ENCODE measurements at places on chromosomes 7 and 10.

- no peak overlapping the region for H3K4me3 ChIP-seq
- H3K36me3 ChIP-seq = no peaks in the 10 kb centered on the region
These were observed 33.0 kb downstream of the ANKRD16 start for GRCh38 chr10:5856701-5857004.

DNA sequence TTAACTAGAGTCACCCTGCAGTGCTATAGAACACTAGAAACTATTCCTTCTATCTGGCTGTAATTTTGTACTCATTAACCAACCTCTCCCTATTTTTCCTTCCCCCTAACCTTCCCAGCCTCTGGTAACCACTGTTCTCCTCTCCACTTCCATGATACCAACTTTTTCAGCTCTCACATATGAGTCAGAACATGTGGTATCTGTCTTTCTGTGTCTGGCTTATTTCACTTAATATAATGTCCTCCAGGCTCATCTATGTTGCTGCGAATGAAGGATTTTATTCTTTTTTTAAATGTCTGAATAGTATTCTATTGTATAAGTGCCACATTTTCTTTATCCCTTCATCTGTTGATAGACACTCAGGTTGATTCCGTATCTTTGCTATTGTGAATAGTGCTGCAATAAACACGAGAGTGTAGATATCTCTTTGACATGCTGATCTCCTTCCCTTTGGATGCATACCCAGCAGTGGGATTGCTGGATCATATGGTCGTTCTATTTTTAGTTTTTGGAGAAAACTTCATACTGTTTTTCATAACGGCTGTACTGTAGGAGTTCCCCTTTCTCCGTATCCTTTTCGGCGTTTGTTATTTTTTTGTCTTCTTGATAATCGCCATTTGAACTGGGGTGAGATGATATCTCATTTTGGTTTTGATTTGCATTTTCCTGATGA lies 101.4 kb downstream of the FAM107B start:
- H3K4me3 ChIP-seq = no peak overlapping the region
- H3K36me3 ChIP-seq = no peaks in the 10 kb centered on the region
- H3K27ac ChIP-seq = no peak overlapping the region
- H3K27me3 ChIP-seq = no peaks in the 10 kb centered on the region

DNA sequence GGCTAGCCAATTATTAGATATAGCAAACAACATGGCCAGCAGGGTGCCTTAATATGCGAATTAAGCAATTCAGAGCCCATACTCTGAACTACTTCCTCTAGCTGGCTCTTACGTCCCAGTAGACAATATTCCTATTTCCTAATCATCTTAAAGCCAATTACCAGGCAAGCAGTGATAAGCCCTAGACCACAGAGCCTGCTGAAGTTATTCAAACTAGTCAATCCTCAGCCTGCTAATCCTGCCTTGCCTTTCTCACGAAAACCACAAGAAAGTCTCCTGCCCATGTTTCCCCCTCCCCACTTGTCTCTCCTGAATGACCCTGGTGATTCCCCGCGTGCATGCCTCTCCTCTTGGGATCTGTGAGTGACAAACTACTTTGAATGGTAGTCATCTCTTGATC lies 86.8 kb upstream of the CACNA2D1 start:
- no peak overlapping the region for H3K4me3 ChIP-seq
- no peak for DNase-seq
- H3K27ac ChIP-seq = no peak overlapping the region

GRCh38 chr10:99595236-99595635 lies 25.0 kb downstream of the SLC25A28 start:
- DNase-seq = no peak
- H3K36me3 ChIP-seq = no peaks in the 10 kb centered on the region
- H3K4me3 ChIP-seq = no peak overlapping the region

DNA sequence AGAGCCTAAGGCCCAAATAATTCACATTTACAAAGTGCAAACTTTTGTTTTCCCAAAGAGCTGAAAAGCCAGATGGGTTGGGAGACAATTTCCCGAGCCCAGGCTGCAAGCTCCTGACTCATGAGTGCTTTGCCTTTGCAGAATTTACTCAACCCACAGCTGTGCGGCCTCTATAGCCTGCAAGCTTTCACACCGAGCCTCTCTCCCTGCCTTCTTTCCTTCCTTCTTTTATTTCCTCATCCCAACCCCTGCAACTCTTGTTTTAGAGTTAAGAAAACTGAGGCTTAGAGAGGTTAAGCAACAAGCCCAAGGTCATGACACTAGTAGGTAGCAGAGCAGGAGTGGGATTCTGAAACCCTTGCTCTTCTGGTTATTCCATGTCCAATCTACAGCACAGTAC lies 203.0 kb upstream of the GPR26 start:
- no peaks in the 10 kb centered on the region for H3K27me3 ChIP-seq
- no peaks in the 10 kb centered on the region for H3K36me3 ChIP-seq

- peaks cover 2% of the 10 kb centered on the region for H3K36me3 ChIP-seq
- H3K4me3 ChIP-seq = peak overlapping the region; percentile 77
- peaks cover 10% of the 10 kb centered on the region for H3K4me1 ChIP-seq
- peak overlapping the region; percentile 4 for H3K27ac ChIP-seq
- no peak for DNase-seq
These were observed 589 bp downstream of the ZNF488 start for GRCh38 chr10:47383261-47384147.

- H3K4me1 ChIP-seq = no peaks in the 10 kb centered on the region
- H3K36me3 ChIP-seq = no peaks in the 10 kb centered on the region
- no peak overlapping the region for H3K27ac ChIP-seq
- DNase-seq = no peak
These were observed 64.6 kb upstream of the PCBD1 start for GRCh38 chr10:70952921-70953320.

DNA sequence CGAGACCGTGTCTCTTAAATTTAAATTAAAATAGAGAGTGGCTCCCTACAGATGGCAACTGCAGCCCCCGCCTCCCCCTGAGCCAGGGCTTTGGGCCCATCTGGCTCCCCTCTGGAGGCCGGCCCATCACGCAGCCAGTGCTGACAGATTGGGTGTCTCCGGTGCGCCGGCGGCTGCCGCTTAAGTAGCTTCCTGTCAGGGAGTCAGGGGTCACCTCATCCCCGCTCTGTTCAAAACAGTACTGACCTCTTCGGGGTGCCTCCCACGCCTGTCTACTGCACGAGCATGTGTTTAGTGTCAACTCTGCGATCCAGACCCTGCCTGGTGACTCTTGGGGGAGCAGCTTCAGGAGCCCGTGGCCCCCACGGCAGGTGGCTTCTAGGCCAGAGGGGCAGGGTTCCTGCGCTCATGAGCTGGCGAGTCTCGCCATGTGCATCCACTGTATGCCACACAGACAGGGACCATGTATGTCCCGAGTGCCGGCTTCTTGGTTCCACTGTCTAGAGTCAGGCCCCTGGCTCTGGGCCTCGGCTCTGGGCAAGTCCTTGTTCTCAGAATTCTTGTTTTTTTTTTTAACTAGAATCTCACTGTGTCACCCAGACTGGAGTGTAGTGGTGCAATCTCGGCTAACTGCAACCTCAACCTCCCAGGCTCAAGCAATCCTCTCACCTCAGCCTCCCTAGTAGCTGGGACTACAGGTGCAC lies 36.1 kb downstream of the KCTD7 start:
- no peak for DNase-seq
- peaks cover 9% of the 10 kb centered on the region for H3K36me3 ChIP-seq
- H3K27ac ChIP-seq = no peak overlapping the region
- no peak overlapping the region for H3K4me3 ChIP-seq
- peaks cover 6% of the 10 kb centered on the region for H3K4me1 ChIP-seq

GRCh38 chr10:7159928-7160327 lies 250.9 kb downstream of the SFMBT2 start:
- no peak overlapping the region for H3K4me3 ChIP-seq
- H3K27ac ChIP-seq = no peak overlapping the region
- H3K4me1 ChIP-seq = peaks cover 22% of the 10 kb centered on the region
- DNase-seq = no peak

- H3K36me3 ChIP-seq = peaks cover 12% of the 10 kb centered on the region
- H3K27ac ChIP-seq = no peak overlapping the region
- DNase-seq = no peak
- H3K4me1 ChIP-seq = peaks cover 29% of the 10 kb centered on the region
- no peaks in the 10 kb centered on the region for H3K27me3 ChIP-seq
These were observed 107.6 kb downstream of the SGMS1 start for GRCh38 chr10:50516171-50516570.

DNA sequence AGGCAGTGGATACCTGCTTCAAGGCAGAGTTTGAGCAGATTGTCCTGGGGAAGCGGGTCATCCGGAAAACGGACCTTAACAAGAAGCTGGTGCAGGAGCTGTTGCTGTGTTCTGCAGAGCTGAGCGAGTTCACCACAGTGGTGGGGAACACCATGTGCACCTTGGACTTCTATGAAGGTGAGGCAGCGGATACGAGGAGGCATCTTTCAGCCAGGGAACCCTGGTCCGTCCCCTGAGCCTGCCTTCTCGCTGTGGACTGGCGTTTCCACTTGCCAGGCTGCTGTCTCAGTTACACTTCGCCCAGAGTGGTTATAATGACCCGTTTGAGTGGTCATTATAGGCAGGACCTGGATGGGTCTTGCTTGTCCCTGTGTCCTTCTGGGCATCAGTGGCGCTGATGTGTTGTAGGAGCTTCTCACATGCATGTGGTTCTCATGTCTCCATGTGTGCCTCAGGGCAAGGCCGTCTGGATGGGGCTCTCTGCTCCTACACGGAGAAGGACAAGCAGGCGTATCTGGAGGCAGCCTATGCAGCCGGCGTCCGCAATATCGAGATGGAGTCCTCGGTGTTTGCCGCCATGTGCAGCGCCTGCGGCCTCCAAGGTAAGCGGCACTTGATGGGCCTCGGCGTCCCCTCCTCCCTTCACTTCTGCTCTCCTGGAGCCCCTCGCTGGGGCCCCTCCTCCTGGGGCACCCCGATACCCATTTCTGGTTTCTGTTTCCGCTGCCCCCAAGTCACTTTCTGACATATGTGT lies 18.0 kb downstream of the UPP1 start:
- no peak overlapping the region for H3K4me3 ChIP-seq
- peaks cover 16% of the 10 kb centered on the region for H3K4me1 ChIP-seq

GRCh38 chr10:128981881-128982615 lies 485.0 kb upstream of the MGMT start:
- DNase-seq = no peak
- H3K27me3 ChIP-seq = no peaks in the 10 kb centered on the region
- no peak overlapping the region for H3K27ac ChIP-seq

GRCh38 chr7:139940866-139941265 lies 111.8 kb downstream of the TBXAS1 start:
- no peaks in the 10 kb centered on the region for H3K36me3 ChIP-seq
- peaks cover 6% of the 10 kb centered on the region for H3K4me1 ChIP-seq
- peaks cover 6% of the 10 kb centered on the region for H3K27me3 ChIP-seq
- no peak overlapping the region for H3K27ac ChIP-seq

DNA sequence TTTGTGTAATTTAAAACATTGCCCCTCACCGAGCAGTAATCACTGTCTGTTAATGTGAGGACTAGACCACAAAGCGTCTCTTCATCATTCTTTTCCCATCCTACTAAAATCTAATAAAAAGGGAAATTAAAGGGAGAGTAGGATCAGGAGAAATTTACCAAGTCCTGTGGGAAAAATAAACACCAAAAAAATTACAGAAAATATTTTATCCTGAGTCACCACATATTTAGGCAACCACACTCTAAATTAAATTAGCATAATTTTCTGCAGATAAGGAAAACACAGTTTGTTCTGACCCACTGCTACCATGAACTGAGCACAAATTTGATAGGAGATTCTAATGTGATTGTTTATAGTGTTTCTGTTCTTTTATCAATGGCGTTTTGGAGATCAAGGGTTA lies 49.3 kb downstream of the CCDC6 start:
- H3K4me1 ChIP-seq = peaks cover 53% of the 10 kb centered on the region
- H3K36me3 ChIP-seq = peaks cover 57% of the 10 kb centered on the region
- DNase-seq = no peak
- H3K27me3 ChIP-seq = no peaks in the 10 kb centered on the region

All from activated naive CD8-positive, alpha-beta T cell treated with anti-CD3 and anti-CD28 coated beads for 36 hours (primary cell).